ENCODE measurements at places on chromosomes 7 and 10. TPM values are rescaled to one million over a fixed set of nuclear protein-coding genes. Genes with fewer than 3 reads are reported as not detected.

The KLHL7 gene
- 89.8 TPM for total RNA-seq

The AFAP1L2 gene
- 1.4 TPM for total RNA-seq

The CYP17A1 gene
- total RNA-seq: not detected

The RPEL1 gene
- total RNA-seq: 0.17 TPM

The VWDE gene
- not detected for total RNA-seq

The HMX2 gene
- not detected for total RNA-seq

The OPN1SW gene
- not detected for total RNA-seq

The INMT gene
- not detected for total RNA-seq

The BTBD16 gene
- not detected for total RNA-seq

GRCh38 chr7:151008143-151008510 lies 16.2 kb downstream of the ATG9B start:
- DNase-seq: peak; percentile 30

- peak; percentile 25 for DNase-seq
Measured at GRCh38 chr7:22208799-22209198, 148.2 kb downstream of the RAPGEF5 start.

DNA sequence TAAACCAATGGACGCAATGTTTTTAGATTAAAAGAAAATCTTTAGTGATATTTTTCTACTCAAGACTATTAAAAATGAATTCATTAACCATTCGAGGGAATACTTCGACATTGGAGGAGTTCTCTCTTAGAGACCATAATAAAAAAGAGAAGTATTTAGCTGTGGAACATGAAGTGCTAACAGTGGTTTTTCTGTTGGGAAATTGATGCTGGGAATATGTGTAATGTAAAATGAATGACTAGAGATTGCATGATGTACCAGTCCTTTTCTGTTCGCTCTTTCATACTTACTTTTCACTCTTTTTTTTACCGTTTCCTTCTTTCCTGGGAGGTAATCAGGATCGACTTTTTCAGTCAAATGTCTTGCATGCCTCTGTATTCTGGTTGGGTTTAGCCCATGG lies 41.3 kb downstream of the ST7 start:
- no peak for DNase-seq

DNA sequence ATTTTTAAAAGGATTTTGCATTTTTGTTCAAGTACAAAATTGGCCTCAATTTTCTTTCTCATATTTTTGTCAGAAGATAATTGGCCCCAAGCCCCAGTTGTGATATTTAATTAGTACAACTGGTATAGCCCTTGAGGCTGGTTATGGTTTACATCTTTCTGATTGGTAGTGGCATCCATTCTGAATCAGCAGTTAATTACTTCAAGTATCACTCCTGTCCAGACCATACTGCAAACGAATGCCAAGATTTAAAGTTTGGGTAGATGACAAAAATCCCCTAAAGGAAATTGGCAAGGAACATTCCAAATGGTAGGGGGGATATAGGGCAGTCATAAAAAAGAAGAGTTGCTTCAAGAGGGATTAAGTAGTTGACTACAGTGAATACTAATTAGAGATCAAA lies 23.1 kb downstream of the MYPN start:
- DNase-seq: no peak

DNA sequence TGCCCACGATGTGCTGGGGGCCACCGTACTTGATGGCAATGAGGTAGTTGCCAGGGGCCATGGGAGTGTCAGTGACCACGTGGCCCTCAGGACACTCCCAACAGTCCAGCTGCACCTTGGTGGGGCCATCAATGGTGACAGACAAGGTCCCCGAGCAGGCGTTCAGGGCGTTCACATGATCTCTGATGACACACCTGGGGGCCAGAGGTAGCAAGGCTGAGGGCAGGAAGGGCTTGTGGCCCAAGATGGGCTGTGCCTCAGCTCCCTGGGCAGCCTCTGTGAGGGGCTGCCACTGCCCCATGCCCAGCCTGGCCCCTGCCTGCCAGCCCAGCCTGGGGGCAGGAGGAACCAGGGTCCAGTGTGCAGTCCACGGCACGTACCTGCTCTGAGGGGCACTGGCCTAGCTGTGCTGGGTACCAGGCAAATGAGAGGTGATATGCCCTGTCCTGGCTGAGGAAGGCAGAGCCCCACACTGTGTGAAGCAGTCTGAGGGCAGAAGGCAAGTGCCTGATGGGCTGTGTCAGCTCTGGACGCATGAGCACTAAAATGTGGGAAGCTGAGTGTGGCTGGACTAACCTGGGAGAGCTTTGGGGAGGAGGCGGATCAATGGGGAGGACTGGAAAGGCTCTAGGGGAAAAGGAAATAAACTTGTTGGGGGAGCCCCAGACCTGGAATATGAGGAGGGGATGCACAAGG lies 3.5 kb upstream of the KCP start:
- DNase-seq: no peak

GRCh38 chr10:110392868-110393740 lies 88.4 kb upstream of the SMNDC1 start:
- DNase-seq: peak; percentile 57

DNA sequence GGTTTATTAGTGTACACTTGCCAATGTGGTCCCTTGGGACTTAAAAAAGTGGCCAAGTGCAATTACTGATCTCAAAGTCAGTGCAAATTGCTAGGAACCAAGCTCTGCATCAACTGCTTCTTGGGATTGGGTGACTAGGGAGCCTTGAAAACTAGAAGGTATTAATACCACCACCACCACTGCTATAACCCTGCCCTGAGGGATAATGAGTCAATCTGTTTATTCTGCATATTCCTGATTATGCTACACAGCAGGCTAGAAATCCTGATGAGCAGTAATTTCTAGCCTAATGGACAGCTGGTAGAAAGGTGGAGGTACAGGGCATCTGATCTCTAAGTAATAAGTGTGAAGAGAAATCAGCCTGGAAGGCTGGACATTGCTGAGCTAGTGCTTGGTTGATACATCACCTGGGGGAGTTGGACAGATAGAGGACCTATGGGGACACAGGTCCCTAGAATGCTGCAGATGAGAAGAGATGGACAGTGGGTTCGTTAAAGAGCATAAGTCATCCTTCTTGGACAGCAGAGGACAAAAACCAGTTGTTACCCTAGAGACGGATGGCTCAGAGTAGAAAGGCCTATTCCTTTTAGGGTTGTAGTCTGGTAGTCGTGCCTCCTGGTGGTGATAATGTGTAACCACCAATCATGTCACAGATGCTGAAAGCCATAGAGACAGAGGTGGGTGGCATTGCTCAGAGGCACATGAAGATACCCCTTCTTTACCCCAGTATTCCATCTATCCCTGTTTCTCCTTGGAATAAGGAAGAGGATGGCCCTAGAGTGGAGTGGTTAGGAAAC lies 554.8 kb downstream of the SORCS1 start:
- DNase-seq: peak; percentile 5

DNA sequence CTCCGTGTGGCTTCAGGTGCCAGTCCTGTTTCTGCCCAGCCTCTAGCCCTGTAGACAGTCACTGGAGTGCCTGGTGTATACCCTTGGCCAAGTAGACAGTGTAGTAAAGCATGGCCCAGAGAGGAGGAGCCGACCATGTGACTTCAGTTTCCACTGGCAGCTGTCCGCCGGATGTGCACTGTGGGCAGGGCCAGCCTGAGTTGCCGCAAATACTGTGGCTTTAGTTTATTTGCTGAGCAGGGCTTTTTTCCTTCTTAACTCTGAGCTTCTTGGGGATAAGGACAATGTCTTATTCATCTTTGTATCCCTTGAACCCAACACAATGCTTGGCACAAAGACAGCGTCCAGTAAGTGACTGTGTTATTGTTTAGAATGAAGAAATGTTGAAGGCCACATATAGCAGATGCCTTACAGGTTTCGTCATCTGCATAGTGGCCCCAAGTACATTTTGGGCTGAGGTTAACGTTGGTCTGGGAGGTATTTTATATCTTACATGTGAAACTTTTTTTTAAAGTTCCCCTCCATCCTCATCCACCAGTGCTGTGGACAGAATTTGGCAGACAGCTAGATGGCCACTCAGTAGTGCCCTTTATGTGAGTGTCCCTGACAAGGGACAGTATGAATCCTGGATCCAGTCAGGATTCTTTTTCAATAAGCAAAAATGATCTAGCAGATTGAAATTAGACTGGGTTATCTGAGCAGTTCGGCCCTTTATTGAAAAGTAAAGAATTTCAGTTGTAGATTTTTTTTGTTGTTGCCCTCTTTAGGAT lies 40.6 kb downstream of the CYP17A1 start:
- DNase-seq: peak; percentile 37

- DNase-seq: peak; percentile 78
Measured at GRCh38 chr10:19719284-19719683, 96.9 kb upstream of the PLXDC2 start.
